ENCODE measurements at places on chromosomes 5 and 9.

DNA sequence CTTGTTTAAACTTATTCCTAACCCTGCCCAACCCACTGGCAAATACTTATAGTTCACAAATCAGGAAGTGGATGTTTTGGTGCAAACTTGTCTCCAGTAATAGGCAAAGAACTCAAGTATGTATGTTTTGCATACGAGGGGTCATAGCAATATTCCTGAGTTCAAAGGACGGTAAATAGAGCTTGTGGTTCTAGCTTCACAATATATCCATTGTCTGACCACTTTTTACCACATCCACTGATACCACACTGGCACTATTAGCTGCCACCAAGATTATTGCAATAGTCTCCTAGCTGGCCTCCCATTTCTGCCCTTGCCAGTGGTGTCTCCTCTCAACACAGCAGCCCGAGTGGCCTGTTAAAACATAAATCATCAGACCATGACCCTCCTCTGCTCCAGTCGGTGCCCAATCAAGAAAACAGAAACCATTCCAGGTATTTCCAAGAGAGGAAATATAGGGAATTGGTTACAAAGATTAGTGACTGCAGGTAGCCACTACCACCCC, 17.0 kb downstream of the GRXCR2 start:
- DNase-seq = no peak

DNA sequence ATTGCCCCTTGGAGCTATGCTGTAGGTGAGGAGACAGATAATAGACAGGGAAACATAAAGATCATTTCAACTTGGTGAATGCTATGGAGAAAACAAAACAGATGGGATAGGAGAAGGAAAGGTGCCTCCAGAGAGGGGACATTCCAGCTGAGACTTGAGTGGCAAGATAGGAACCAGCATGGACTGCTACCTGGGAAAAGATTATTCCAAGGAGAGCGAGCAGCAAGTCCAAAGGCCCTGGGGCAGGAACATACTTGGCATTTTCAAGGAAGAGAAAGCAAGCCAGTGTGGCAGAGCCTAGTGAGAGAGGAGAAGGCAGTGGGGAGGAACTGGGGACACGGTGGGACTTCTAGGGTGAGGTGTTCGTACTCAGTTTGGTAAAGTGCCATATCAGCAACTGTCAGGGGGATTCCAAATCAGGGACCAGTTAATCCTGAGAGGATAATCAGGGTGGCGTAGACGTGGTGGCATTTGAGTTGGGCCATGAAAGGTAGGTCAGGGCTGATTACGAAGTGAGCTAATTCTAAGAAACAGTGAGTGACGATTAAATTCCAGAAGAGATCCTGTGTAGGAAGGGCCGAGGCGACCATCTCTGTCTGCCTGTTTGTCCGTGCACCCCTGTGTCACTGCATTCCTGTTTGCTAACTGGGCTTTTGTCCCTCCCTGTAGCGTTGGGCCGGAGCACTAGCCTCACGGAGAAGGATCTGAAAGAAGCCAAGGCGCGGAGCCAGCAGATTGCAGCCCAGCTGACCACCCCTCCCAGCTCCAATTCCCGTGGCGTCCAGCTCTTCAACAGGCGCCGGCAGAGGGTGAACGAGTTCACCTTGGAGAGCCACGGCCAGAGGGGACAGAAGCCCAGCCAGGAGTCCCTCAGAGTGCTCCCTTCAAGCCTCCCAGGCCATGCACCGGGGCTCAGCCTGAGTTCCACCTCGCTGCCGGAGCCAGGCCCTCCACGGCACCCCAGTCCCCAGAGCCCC, 7.1 kb downstream of the SYNPO start:
- DNase-seq = no peak

DNA sequence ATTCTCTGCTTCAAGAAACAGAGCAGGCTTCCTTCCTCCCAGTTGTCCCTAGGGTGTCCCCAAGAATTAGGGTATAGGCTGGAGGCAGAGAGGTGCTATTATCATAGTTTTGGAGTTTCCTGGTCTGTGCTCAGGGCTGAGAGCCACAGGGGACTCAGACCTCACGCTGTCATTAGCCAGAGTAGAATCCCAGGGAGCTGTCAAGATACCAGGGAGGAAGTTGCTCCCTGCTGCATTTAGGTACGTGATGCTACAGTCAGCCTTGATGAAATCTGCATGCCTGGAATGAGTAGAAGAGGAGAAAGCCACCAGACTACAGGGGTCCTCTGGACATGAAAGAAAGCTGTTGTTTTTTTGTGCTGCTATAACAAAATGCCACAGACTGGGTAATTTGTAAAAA, 273.2 kb downstream of the SH3GL2 start:
- no peak for DNase-seq

DNA sequence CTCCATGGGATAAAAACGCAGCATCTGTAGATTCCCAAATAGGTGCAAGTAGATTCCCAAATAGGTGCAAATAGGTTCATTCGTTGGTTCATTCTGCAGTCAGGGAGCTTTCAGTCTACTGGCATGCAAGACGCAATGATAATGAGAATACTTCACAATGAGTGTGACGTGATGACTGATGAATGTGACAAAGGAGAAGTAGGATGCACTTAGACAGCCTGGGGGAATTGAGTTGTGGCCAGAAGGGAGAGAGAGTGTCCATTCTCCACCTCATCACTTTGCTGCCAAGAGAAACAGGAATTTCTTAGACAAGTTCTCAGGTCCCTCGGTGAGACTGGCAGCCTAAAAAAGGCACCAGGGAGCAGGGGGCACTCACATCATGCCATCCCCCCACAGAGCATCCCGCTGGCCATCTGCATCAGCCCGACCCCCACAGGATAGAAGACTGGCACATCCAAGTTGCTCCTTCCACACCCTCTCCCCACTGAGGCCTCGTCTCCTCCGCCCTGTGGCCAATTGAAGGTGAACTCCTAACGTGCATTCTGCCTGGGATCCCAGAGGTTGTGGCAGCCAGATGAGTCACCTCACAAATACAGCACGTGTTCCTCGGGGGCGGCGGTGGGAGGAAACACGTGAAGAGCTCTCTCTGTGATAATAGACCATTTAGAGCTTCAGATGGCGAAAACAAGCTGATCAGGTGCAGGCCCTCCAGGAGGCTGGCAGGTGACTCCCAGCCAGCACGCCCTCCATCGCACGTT, 19.9 kb upstream of the KCNIP1 start:
- no peak for DNase-seq

Data from Kasumi-1 (cell line).